Head of caudate nucleus (tissue), 42 donors: ENCODE measurements at places on chromosomes 11 and 22.

DNA sequence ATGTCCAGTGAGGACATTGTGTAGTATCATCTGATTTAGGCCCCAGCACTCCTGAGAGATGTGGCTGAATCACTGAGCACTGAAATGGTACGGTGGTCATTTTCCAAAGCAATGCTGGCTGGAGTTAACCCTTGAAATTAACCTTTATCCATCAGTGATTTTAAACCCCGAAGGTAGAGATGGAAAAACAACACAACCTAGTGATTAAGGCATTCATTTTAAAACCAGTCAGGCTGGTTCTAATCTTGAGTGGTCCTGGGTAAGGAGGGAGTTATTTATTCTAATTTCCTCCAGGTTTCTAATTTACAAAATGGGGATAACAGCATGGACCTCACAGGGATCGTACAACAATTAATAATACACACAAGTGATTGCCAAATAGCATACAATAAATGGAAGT lies 6.6 kb upstream of the CSNK2A3 start:
- DNase-seq, result no peak

DNA sequence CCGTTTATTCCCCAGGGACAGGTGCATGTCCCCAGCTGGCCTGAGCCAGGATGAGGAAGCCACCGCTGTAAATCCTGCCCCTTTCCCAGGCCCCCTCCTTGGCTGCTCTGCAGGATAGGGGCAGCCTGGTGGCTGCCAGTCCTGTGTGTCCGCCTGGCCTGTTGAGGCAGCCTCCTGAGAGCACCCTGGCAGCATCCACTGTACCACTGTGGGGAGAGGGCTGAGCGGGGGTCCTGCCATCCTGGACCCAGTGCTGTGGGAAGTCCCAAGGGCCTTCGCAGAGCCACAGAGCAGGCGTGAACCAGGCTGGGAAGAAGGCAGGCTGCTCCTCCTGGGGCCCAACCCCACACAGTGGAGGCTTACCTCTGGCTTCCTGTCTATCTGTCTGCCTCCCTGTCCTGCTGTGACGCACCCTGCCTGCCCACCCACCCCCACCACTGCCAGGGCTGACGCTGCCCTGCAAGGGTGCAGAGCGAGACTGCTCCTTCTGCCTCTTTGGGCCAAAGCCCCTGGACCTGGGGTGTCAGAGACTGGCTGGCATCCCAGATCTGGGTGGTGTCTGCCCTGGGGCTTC lies 8.4 kb downstream of the KCTD17 start:
- peak; percentile 49 for DNase-seq

GRCh38 chr11:130390071-130390758 lies 38.2 kb downstream of the ADAMTS8 start:
- peak; percentile 85 for DNase-seq

DNA sequence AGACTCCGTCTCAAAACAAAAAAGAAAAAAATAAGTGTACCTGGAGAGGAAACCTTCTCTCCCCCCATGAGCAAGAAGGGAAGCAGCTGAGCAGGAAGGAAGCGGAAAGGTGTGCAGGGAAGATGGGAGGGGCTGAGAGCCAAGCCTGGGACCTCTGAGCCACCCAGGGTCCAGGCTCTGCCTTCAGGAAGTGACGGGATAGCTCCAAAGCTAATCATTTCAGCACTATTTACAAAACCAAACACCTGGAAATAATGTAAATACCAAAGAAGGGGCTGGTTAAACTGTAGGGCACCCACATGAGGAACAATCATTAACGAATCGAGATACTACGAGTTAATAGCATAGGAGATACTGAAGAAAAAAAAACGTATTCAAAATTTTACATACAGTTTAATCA lies 27.9 kb downstream of the ARRB1 start:
- DNase-seq, result no peak

GRCh38 chr11:9428706-9429105 lies 32.1 kb upstream of the ZNF143 start:
- DNase-seq, result no peak

GRCh38 chr11:39412117-39412516 lies 2047.3 kb downstream of the LRRC4C start:
- DNase-seq, result no peak

GRCh38 chr11:65941720-65942310 lies 3.5 kb upstream of the TSGA10IP start:
- DNase-seq, result no peak

GRCh38 chr11:41534391-41534790 lies 74.9 kb upstream of the LRRC4C start:
- no peak for DNase-seq

- DNase-seq, result no peak
Measured at GRCh38 chr22:26606611-26607010, 11.2 kb downstream of the CRYBB1 start.
